Spinal cord (tissue), 10 donors: ENCODE measurements at places on chromosomes 2 and 18. TPM values are rescaled to one million over a fixed set of nuclear protein-coding genes. Genes with fewer than 3 reads are reported as not detected.

DNA sequence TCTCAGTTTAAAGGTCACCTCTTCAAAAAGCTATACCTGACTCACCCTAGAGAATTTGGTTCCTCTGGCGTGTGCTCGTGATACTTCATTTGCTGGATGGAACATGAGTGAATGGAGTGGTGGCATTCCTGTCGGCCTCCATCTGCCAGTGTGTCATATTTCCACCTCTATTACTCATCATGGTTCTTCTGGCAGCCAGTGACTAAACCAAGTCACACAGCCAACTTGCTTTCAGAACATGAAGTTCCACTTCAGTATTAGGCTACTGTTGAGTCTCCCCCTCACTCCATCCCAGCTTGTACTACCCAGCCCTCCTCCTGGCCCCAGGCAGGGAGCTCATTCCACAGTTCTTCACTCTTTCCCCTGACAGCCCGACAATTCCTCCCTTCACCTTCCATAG lies 169.8 kb downstream of the MREG start:
- no peak overlapping the region for H3K27ac ChIP-seq
- no peaks in the 10 kb centered on the region for H3K4me1 ChIP-seq
- DNase-seq = no peak

DNA sequence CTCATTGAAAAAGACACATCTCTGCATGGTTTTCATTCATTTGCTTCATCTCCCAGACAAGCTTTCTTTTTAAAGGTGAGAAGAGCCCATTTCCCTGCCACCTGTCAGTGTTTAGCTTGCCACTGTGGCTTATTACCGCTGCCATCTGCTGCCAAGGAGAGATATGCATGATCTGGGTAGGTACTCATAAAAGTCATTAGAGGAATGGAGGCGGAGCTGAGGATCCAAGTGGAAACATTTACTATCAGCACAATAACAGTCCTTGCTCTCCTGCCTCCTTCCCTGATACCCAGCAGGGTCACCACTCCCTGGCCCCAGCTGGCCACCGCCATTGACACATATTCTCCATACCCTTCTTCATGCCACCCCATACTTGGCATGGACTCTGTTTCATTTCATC lies 390.4 kb downstream of the TSN start:
- no peak for DNase-seq
- H3K4me1 ChIP-seq = no peaks in the 10 kb centered on the region
- H3K27ac ChIP-seq = no peak overlapping the region
- no peaks in the 10 kb centered on the region for H3K36me3 ChIP-seq

DNA sequence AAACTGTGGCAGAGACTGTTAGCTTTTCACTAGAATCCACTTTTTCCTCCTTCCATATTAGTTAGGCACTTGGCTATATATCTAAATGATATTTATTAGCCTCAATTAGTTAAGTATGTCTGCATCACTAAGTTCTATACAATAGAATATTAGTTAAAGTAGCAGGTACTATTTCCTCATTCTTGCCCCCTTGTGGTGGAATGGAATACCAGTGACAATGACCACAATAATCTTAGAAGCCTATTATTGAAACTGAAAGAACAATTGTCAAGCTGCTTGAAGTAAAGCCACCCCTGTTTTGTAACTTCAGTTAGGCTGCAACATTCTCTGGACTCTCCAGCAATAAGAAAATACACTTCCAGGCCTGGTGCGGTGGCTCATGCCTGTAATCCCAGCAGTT lies 476.3 kb upstream of the VWC2L start:
- H3K4me1 ChIP-seq = no peaks in the 10 kb centered on the region
- DNase-seq = no peak
- H3K27ac ChIP-seq = no peak overlapping the region
- H3K4me3 ChIP-seq = no peak overlapping the region
- no peaks in the 10 kb centered on the region for H3K27me3 ChIP-seq
- H3K36me3 ChIP-seq = no peaks in the 10 kb centered on the region

FRZB gene
- polyA plus RNA-seq = 32.0 TPM

- no peaks in the 10 kb centered on the region for H3K36me3 ChIP-seq
- H3K27ac ChIP-seq = no peak overlapping the region
- peaks cover 18% of the 10 kb centered on the region for H3K4me1 ChIP-seq
- H3K27me3 ChIP-seq = peaks cover 2% of the 10 kb centered on the region
- peak overlapping the region; percentile 58 for H3K4me3 ChIP-seq
Observed at GRCh38 chr2:62457556-62457955, 48.4 kb downstream of the TMEM17 start.

ZNF513 gene
- polyA plus RNA-seq = 32.6 TPM

GRCh38 chr2:121483846-121484245 lies 46.8 kb upstream of the RNU4ATAC start:
- DNase-seq = no peak
- H3K4me3 ChIP-seq = no peak overlapping the region
- no peaks in the 10 kb centered on the region for H3K27me3 ChIP-seq
- H3K27ac ChIP-seq = no peak overlapping the region
- no peaks in the 10 kb centered on the region for H3K36me3 ChIP-seq

- no peak overlapping the region for H3K4me3 ChIP-seq
- H3K36me3 ChIP-seq = no peaks in the 10 kb centered on the region
- DNase-seq = no peak
- peaks cover 12% of the 10 kb centered on the region for H3K4me1 ChIP-seq
- H3K27me3 ChIP-seq = peaks cover 2% of the 10 kb centered on the region
Observed at GRCh38 chr18:59456657-59457056, 97.6 kb upstream of the LMAN1 start.

DNA sequence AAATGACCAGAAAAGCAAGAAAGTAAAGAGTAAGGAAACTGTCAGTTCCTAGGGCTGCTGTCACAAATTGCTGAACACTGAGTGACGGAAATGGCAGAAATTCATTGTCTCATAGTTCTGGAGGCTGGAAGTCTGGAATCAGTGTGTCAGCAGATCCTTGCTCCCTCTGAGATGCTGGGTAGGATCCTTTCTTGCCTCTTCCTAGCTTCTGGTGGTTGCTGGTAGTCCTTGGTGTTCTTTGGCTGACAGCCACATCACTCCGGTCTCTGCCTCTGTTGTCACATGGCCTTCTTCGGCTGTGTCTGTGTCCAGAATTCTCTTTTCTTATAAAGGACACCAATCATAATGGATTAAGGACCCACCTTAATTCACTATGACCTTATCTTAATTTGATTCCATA lies 21.9 kb downstream of the PLEKHB2 start:
- no peak overlapping the region for H3K4me3 ChIP-seq
- peak overlapping the region; percentile 45 for H3K27ac ChIP-seq
- peaks cover 20% of the 10 kb centered on the region for H3K36me3 ChIP-seq
- DNase-seq = no peak
- peaks cover 6% of the 10 kb centered on the region for H3K4me1 ChIP-seq

DNA sequence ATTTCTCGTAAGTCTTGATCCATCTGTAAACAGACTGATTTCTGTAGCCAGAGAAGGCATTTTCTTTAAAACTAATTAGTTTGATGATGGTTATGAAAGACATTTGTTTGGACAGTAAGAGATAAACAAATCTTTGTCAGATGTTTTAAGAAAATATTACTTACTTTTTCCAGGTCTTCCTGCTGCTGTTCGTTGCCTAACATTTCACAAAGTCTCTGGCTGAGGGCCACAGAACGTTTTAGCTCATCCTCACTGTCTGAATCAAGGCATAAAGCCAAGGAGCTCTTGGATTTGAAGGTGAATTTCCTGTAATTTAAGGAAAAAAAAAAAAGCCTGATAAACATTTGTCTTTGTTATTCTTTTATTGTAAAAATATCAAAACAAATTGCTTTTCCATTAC lies 57.8 kb downstream of the VIL1 start:
- H3K27ac ChIP-seq = no peak overlapping the region
- peaks cover 21% of the 10 kb centered on the region for H3K36me3 ChIP-seq
- DNase-seq = no peak
- no peaks in the 10 kb centered on the region for H3K27me3 ChIP-seq

GRCh38 chr2:172821370-172822338 lies 86.0 kb downstream of the RAPGEF4 start:
- no peak overlapping the region for H3K27ac ChIP-seq
- H3K27me3 ChIP-seq = no peaks in the 10 kb centered on the region
- no peak for DNase-seq
- no peaks in the 10 kb centered on the region for H3K36me3 ChIP-seq

RNASEH1 gene
- 21.5 TPM for polyA plus RNA-seq

DNA sequence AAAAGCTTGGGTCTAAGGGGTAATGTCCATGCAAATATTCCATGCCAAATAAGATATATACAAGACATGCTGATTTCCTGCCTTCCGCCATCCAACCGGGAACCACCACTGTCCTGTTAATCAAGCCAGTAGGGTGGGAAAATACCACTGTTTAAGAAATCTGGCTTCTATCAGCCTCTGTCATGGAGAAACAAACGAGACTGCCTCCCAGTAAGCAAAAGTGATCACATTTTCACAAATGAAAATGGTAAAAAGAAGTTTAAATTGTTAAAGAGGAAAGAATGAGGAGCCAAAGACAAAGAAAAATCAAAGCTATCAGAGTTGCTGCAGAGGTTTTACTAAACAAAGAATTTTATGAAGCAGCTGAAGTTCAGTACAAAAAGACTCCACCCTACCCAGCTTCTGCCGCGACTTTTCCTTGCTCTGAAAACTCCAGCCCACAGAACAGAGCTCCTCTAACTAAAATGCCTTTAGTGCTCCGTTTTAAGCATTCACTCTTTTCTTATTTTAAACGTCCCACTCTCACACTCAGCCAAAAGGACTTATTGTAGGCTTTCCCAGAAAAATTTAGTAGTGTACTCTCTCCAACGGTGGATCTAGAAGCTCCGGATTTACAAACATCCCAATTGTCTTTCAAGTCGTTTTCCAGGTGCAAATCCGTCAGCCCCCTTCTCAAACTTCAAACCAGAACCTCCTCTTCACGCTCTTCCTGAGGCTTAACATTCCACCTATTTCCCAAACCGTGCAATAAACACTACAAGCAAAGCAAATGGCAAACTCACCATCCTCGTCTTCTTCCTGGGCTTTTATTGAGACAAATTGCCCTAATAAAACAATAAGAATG lies 613 bp downstream of the COL5A2 start:
- peak; percentile 59 for DNase-seq
- no peaks in the 10 kb centered on the region for H3K27me3 ChIP-seq
- peak overlapping the region; percentile 92 for H3K27ac ChIP-seq
- H3K4me1 ChIP-seq = no peaks in the 10 kb centered on the region
- H3K36me3 ChIP-seq = no peaks in the 10 kb centered on the region
- H3K4me3 ChIP-seq = peak overlapping the region; percentile 50

DNA sequence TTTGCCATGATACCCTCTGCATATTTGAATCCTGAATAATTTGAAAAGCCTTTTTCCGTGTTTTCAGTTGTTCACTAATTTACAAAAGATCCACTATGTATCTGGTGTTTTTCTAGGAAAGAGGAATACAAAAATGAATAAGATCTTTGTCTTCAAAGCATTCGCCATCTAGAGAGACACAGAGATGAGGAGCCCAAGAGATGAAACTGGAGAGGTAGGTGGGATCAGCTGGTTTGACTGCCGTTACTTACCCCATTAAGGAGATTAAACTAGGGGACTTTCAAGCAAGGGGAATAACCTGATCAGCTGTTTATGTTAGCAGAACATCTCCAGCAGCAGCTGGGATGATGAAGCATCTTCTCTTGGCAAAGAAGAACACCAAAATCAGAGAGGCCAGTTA lies 150.2 kb upstream of the SATB2 start:
- peaks cover 11% of the 10 kb centered on the region for H3K4me1 ChIP-seq
- DNase-seq = no peak
- no peak overlapping the region for H3K27ac ChIP-seq
- H3K36me3 ChIP-seq = no peaks in the 10 kb centered on the region
- no peak overlapping the region for H3K4me3 ChIP-seq

- H3K36me3 ChIP-seq = peaks cover 13% of the 10 kb centered on the region
- DNase-seq = peak; percentile 88
- H3K4me3 ChIP-seq = peak overlapping the region; percentile 80
- H3K27me3 ChIP-seq = no peaks in the 10 kb centered on the region
Observed at GRCh38 chr2:238231251-238231793, 8.5 kb downstream of the HES6 start.

DNA sequence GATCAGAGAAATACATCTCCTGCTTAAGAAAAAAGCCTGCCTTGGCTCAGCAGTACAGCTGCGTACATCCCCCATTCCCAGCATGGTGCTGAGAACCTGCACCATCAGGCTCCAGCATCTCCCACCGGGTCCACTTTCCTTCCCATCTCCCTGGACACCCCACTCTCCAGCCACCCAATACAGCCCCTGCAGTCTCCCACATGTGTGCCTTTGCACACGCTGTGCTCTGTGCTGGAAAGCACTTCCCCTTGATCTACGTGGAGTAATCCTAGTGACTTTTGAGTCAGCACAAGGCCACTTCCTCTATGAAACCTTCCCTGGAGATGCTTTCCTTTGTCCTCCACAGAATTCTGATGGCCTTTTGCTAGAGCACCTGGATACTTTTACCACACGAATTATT lies 17.0 kb downstream of the STAT1 start:
- peaks cover 40% of the 10 kb centered on the region for H3K36me3 ChIP-seq
- H3K27me3 ChIP-seq = no peaks in the 10 kb centered on the region
- no peak for DNase-seq

OTOS gene
- 0.39 TPM for polyA plus RNA-seq

RGPD5 gene
- 17.1 TPM for polyA plus RNA-seq

DNA sequence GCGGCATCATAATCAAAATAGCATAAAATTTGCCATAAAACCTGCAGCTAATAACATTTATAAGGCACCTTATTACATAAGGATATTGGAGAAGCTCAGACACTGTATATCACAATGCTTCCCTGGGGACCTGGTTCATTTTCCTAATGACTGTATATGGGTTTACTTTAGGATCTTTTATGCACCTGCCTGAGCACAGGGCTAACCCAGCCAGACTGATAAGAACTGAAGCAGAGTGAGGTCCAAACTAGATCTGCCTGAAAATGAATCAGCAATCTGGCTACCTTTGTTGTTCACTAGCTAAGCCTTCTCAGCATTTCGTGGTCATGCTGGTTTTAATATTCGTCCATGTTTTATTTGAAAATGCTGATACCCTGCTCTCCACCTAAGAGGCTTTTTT lies 1922.3 kb upstream of the CELF4 start:
- H3K27ac ChIP-seq = no peak overlapping the region
- H3K27me3 ChIP-seq = no peaks in the 10 kb centered on the region
- H3K36me3 ChIP-seq = no peaks in the 10 kb centered on the region
- no peak overlapping the region for H3K4me3 ChIP-seq
- H3K4me1 ChIP-seq = no peaks in the 10 kb centered on the region

DNA sequence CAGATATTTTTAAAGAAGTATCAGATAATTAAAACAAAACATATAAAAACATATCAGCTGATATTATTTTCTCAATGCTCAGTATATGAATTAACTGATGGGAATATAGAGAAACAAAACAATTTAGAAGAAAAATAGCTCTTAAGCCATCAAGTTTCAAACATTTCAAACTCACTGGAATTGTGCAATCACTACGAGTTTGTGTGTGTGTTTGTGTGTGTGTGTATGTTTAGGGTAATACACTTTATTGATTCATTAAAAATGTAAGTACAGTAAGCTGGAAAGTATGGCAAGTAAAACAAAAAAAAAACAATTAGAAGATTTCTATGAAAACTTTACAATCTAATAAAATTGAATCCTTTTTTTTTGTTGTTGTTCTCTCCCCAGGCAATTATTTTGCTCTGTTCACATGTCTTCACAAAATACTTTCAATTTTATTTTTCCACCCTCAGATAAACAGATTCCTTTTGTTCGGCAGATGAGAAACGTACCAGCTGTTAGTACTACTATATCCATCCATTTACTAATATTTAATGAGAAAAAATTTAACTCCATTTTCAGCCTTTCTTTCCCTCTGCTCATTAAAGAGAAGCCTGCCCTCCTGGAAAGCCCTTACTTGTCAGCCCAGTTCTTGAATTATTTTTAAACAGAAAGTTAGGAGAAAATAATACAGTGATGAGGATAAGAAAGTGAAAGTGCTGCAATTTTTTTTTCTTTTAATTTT lies 87.6 kb downstream of the SLC8A1 start:
- H3K4me1 ChIP-seq = no peaks in the 10 kb centered on the region
- H3K36me3 ChIP-seq = no peaks in the 10 kb centered on the region
- DNase-seq = no peak
- no peak overlapping the region for H3K4me3 ChIP-seq
- no peak overlapping the region for H3K27ac ChIP-seq
